HT1080 (cell line): ENCODE measurements at places on chromosomes 12 and 14. TPM values are rescaled to one million over a fixed set of nuclear protein-coding genes. Genes with fewer than 3 reads are reported as not detected.

GRCh38 chr14:69107407-69108003 lies 45.4 kb downstream of the DCAF5 start:
- peak; percentile 69 for DNase-seq

DNA sequence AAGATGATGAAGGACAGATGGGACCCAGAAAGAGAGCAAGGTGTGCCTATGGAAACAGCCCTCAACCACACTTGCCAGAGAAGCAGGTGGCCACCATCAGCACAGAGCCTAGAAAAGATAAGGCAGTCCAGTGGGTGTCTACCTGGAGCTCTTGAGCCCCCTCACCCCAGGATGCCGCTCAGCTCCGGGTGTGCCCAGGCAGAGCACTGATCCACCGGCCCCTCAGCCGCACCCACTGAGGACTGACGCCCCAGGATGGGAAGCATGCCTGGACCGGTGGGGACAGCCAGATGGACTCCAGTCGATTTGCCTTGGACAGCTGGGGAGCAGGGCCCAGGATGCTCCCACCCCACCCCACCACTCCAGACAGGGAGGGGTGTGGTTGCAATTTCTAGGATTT lies 15.1 kb upstream of the ZFP36L1 start:
- DNase-seq, result no peak

DNA sequence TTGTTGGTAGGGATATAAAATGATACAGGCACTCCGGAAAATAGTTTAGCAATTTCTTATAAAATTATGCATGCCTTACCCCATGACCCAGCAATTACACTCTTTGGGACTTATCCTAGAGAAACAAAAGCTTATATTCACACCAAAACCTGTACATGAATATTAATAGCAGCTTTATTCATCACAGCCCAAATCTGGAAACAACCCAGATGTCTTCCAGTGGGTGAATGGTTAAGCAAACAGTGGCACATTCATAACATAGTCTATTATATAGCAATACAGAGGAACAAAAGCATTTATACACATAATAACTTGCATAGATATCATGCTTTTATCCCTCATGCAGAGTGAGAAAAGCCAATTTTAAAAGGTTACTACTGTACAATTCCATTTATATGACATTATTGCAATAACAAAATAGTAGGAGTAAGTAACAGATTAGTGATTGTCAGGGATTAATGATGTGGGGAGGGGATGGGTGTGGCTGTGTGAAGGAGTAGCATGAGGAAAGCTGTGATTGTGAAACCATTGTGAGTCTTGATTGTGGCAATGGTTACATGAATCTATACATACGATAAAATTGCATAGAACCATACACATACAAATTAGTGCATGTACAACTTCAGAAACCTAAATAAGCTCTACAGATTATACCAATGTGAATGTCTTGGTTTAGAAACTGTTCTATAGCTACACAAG lies 363.1 kb upstream of the OR4E1 start:
- DNase-seq, result no peak

Gene TAS2R42
- total RNA-seq, result not detected in 2 replicates

Gene SRGAP1
- 5.5 and 10.9 TPM in 2 replicates for total RNA-seq

DNA sequence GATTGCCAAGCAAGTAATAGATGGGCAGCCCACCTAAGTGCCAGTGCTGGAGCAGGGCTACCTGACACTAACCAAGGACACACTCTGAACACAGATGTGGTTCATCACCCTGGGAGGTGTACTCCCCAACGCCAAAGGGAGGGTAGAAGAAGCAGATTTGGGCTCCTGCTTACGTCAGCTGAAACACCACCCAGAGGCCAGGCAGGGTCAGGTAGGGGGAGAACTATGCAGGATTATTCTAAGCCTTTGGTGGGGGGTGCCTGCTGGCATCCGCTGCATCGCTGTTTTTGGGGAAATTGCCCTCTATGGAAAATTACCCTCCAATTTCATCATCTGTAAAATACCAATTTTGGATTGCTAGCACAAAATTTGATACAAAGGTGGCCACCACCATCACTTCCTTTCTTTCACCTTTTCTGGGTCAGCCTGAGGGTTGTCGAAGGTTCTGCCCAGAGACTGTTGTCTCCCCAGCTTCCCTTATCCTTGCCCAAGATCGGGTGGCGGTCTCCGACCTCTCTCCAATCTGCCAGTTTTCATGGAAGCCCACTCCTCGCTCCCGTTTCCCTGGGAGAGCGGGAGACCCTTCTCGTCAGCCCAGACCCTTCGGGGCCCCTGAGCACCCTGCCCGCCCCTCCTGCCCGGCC lies 535 bp downstream of the BIN2 start:
- DNase-seq, result no peak
